ENCODE measurements at places on chromosomes 16 and 17.

- DNase-seq, result no peak
Measured at GRCh38 chr17:81807839-81808238, 3.9 kb downstream of the GCGR start.

- no peak for DNase-seq
Measured at GRCh38 chr16:1325673-1326371, 7.6 kb upstream of the BAIAP3 start.

GRCh38 chr17:488993-489757 lies 136.6 kb upstream of the RPH3AL start:
- DNase-seq, result peak; percentile 71

- no peak for DNase-seq
Measured at GRCh38 chr16:88331989-88332920, 50.5 kb upstream of the ZNF469 start.

DNA sequence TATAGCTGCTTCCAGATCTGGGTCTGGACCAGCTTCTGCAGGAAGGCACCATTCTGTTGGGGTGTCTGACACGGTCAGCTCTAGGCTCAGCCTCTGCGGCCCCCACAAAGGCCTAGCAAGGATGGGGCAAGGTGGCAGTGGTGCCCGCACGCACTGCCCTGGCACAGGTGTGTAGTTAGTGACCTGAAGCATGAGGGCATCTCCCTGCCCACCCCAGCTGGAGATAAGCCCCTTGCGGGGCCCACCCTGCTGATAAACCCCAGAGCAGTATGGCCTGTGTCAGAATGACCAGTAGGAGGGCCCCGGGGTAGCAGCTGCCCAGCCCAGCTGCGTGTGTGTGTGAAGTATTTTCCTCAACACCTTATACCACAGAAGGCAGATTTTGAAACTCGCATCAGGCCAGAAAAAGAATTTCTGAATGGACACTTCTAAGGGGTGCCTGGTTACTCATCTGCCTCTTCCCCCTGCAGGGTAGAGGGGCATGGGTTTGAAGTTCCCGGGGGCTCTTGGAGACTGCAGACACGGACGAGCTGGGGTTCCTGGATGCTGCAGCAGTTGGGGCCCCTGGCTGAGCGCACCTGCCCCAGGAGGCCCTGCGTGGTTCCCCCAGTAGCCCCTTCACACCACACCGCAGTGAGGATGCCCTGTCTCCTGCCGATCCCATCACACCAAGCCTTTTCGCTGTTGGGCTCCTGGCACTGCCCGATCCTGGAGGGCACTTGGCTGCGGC lies 4.5 kb downstream of the ARHGDIA start:
- no peak for DNase-seq

- DNase-seq, result peak; percentile 35
Measured at GRCh38 chr16:86327321-86327720, 183.0 kb upstream of the FOXF1 start.

DNA sequence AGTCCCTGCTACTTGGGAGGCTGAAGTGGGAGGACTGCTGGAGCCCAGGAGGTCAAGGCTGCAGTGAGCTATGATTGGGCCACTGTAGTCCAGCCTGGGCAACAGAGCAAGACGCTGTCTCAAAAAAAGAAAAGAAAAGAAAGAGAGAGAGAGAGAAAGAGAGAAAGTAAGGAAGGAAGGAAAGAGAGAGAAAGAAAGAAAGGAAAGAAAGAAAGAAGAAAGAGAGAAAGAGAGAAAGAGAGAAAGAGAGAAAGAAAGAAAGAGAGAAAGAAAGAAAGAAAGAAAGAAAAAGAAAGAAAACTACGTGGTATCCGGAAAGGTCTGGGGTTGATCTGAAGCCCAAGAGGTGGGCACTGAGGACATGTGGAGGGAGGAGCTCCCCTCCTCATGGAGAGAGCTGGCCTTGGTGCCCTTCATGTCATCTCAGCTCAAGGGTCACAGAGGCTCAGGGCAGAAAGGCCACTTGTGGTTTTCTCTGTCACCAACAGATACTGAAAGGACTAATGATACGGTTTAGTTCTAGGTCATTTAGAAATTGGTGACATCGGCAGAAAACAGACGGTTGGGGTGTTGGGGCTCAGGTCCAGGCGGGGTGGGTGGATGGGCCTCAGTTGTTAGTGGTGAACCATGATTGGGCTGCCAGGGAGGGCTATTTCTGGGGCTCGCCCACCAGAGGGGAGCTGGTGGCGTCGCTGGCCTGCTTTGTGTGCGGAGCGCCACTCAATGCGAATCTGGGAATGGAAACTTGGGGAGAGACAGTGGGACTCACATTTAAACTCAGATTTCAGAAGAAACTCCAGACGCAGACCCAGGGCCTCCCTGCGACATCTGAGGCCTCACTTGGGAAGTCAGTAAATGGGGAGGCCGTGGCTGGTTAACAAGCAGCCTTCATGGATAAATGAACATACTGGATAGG lies 44.6 kb downstream of the FOXL1 start:
- no peak for DNase-seq

GRCh38 chr16:11133344-11133943 lies 122.6 kb downstream of the SOCS1 start:
- peak; percentile 82 for DNase-seq

- DNase-seq, result no peak
Measured at GRCh38 chr17:79341222-79341780, 266.7 kb downstream of the ENGASE start.

- DNase-seq, result no peak
Measured at GRCh38 chr16:83942074-83942473, 11.0 kb upstream of the OSGIN1 start.

- DNase-seq, result peak; percentile 94
Measured at GRCh38 chr17:7237761-7238419, 1.4 kb downstream of the PHF23 start.

GRCh38 chr16:379183-379960 lies 2.4 kb downstream of the PGAP6 start:
- peak; percentile 93 for DNase-seq

- DNase-seq, result no peak
Measured at GRCh38 chr16:84853534-84853933, 33.7 kb downstream of the CRISPLD2 start.

GRCh38 chr17:60327134-60327900 lies 64.6 kb downstream of the USP32 start:
- no peak for DNase-seq

All from upper lobe of right lung (tissue), 1 donor.